Left lung (tissue), 14 donors: ENCODE measurements at places on chromosomes 2 and 18. TPM values are rescaled to one million over a fixed set of nuclear protein-coding genes. Genes with fewer than 3 reads are reported as not detected.

- DNase-seq, result no peak
Observed at GRCh38 chr2:201219328-201220096, 36.6 kb downstream of the CASP10 start.

DNA sequence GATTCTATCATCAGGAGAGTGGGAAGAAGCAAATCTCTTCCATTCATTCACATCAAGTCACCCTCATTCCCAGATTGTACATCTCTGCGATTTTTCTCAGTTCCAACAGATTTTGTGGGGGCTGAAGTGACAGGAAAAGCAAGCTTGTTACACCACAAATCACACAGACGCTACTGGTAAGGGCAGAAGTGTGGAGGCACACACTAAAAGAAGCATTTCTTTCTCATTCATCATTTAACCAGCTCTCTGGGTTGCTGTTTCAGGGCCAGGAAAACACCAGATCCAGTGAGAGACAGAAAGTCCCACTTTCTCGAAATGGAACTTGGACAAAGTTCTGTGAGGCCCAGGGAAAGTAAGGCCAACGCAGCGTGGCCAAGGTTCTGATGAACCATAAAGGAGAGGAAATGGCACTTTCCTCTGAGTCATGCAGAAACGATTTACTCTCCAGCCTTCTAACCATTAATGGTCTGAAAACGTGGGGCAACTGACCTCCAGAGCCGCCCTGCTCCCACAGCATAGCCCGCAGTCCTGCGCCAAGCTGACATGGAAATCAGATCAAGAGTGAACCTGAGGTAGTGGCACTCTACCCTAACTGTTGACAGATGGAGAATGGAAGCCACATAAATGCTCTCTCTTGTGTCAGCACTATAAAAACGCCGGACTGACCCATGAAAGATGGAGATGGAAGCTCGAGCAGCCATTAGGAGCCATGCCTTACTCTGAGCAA lies 191.0 kb downstream of the C1D start:
- no peak for DNase-seq

- no peak for DNase-seq
Observed at GRCh38 chr2:46936566-46936965, 21.0 kb upstream of the MCFD2 start.

DNA sequence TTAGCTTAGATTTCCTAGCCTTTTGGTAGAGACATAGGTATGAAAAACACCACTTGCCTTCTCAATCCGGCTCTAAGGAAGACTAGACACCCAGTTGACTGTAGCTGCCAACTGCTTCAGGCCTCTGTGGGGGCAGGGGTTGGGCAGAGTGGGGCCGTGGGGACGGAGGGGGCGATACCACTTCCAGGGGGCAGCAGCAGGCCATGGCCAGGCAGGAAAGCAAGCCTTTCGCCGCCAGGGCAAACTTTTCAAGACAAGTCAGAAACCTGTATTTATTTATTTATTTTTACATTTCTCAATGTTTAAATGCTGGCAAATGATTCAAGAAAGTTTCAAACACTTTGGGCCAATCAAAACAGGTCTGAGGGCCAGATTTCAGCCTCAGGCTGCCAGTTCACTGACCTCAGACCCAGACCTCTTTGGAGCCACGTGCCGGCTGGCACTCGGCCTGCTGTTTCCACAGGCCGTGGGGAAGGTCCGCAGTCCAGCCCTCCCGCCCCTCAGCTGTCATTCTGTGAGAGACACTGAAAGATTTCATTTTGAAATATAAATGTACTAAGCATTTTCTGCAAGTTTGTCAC lies 63.8 kb downstream of the MEX3C start:
- DNase-seq, result no peak

- DNase-seq, result peak; percentile 86
Observed at GRCh38 chr18:4455113-4455811, at the start of gene DLGAP1. TSS of gene DLGAP1 (minus strand) at chr18:4455307.

Gene PLGLB1
- 1.3 TPM for total RNA-seq

Gene RTTN
- 9.8 TPM for total RNA-seq

GRCh38 chr2:220057916-220058315 lies 430.5 kb downstream of the SLC4A3 start:
- DNase-seq, result no peak

Gene C2orf66
- total RNA-seq, result 0.15 TPM

- DNase-seq, result no peak
Observed at GRCh38 chr18:48590678-48591077, 51.8 kb downstream of the CTIF start.

DNA sequence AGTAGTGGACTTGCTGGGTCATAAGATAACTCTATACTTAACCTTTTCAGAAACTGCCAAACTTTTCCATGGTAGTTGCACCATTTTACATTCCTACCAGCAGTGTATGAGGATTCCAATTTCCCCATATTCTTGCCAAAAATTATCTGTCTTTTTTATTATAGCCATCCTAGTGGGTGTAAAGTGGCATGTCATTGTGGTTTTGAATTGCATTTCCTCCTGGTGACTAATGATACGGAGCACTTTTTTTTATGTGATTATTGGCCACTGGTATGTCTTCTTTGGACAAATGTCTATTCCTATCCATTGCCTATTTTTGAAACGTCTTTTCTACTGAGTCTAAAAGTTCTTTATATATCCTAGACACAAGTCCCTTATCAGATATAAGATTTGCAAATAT lies 44.3 kb downstream of the CACNB4 start:
- DNase-seq, result no peak

DNA sequence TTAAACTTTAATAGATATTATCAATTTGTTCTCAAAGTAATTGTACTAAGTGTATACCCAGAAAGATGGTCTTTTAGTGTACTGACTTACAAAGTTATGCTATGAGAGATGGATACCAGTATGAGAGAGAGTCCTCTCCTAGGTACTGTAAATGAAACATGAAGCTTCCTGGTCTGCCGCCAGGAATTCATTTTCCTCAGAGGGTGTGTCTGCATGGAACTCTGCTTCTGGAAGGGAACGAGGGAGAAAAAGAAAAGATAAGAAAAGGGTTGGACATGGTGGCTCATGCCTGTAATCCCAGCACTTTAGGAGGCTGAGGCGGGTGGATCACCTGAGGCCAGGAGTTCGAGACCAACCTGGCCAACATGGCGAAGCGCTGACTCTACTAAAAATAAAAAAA lies 2.2 kb upstream of the SSB start:
- DNase-seq, result no peak

Gene LCT
- 0.08 TPM for total RNA-seq

GRCh38 chr18:35247412-35248249 lies 6.8 kb downstream of the ZNF397 start:
- DNase-seq, result no peak

- DNase-seq, result no peak
Observed at GRCh38 chr2:233213011-233213410, 38.5 kb upstream of the ATG16L1 start.

Gene SIX3
- total RNA-seq, result not detected

Gene PCARE
- total RNA-seq, result 0.05 TPM

DNA sequence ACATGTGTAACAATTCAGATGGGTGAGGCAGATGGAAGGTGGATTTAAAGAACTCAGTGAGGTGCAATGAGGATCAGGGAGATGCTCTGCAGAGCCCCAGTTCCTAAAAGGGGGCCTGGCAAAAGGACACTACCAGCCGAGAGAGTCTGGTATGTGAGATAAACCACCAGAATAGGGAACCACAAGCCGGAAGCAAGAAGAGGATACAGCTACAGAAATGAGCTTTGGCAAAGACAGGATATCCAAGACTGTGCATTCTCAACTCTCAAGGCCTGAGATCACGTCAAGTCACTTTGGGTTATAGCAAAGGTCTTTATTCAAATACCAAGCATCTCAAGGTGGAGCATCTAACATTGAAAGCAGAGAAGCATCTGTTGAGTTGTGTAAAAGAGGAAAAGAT lies 293.5 kb downstream of the ARHGAP15 start:
- no peak for DNase-seq

GRCh38 chr2:95121093-95121406 lies 558 bp downstream of the MRPS5 start:
- DNase-seq, result no peak

DNA sequence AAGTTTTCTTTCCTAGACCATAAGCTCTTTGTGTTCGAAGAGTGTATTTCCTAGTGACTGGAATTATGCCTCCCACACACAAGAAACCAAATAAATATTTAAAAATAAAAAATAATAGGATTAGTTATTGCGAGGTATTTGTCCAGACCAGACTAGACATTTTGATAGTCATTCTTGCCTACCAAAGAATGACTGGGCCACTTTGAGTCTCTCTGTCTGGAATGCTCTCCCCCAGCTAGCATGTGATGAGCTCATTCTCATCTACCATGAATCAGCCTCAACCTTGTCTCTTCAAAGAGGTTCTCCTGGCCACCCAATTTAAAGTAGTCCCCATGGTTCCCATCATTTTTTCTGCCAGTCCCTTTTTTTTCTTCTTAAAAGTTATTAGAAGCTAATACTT lies 13.9 kb upstream of the DSC1 start:
- no peak for DNase-seq

GRCh38 chr2:101871480-101871879 lies 120.3 kb upstream of the IL1R2 start:
- DNase-seq, result no peak

Gene PHLPP1
- 7.0 TPM for total RNA-seq

Gene L3MBTL4
- 10.1 TPM for total RNA-seq

DNA sequence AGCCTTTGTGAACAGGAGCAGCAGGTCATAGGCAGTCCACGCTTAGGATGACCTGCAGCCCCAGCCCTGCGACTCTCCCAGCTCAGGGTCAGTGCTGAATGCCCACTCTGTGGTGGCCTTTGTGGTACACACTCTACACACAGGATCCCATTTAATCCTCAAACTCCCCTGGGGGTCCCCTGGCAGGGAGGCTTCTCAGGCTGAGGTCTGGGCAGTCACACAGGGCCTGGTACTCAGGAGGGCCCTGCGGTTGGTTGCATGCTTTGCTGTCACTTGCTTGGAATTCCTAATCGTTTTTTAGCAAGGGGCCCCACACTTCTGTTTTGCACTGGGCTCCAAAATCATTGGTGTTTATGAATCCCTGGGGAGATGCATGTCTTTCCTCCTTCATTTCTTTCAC lies 113.0 kb downstream of the EML6 start:
- DNase-seq, result no peak

DNA sequence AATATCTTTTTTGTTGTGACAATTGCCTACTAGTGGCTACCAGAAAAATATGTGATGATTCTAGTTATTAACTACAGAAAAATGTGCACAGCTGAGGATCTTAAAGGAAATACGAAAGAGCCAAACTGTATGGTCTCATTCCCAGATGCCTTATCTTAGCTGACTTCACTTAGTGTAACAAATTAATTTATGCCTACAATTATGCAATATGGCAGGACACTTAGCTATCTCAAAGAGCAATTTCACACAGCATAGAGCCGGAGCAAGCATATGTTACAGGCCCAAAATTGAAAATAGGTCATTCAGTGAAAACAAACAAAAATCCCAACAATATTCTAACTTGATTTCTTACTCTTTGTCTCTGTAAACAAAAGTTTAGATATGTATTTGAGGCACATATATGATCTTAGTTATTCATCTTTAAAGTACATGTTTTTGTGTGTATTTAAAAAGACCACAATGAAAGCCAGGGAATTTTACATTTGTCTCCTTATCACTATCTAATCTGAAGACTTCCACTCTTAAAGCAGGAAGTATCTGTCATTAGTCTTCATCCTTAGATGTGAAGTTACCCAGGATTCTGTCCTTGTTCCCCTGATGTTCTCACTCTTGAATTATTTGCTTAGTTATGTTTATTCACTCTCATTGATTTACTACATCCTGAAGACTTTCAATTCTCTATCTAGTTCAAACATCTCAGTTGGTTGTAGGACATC lies 1579.0 kb upstream of the NXPH2 start:
- peak; percentile 5 for DNase-seq

- DNase-seq, result no peak
Observed at GRCh38 chr18:77025831-77026363, 106.7 kb downstream of the MBP start.

GRCh38 chr2:47555368-47555767 lies 152.4 kb downstream of the MSH2 start:
- DNase-seq, result no peak

GRCh38 chr2:36455788-36456187 lies 100.2 kb downstream of the CRIM1 start:
- DNase-seq, result no peak

GRCh38 chr18:42425025-42425424 lies 470.0 kb downstream of the PIK3C3 start:
- no peak for DNase-seq

DNA sequence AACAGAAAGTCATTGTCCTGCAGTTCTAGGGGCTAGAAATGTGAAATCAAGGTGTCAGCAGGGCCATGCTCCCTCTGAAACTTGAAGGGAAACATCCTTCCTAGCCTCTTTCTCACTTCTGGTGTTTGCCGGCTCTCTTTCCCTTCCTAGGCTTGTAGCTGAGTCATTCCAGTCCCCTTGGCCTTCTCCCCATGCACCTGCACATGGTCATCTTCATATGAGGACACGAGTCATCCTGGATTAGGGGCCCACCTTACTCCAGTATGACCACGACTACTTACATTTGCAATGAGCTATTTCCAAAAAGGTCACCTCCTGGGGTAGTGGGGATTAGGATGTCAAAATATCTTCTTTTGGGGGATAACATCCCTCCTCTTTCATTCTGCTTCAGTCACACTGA lies 168.5 kb upstream of the CXCR4 start:
- no peak for DNase-seq

Gene CYS1
- total RNA-seq, result 0.60 TPM

DNA sequence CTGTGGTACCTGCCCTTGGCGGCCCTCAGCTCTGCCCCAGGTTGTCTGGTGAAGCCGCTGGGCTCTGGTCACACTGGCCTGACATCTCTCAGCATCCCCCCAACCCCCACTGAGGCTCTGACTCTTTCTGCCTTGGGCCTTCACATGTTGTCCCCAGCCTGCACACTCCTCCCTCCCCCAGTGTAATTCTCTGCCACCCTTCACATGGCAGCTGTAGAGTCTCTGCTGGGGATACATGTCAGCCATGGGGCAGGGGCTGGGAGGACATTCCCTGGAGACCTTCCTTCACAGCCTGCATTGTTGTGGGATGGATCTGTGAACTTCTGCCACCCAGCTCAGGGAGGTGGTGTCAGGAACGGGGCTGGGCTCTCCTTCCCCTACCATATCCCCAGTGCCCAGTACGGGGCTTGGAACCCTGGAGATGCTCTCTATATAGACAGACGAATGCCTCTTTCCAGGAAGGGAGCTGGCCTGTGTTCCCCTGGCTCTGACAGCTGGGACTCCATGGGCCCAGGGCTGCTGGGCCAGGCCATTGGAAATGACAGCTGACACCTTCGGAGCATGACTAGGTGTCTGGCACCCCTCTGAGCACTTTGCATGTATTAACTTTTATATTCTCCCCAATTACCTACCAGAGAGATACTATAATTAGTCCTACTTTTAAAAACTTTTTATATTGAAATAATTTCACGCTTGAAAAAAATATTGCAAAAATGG lies 151.5 kb downstream of the INHBB start:
- peak; percentile 34 for DNase-seq

Gene VWA3B
- total RNA-seq, result not detected

Gene IL1F10
- total RNA-seq, result not detected

DNA sequence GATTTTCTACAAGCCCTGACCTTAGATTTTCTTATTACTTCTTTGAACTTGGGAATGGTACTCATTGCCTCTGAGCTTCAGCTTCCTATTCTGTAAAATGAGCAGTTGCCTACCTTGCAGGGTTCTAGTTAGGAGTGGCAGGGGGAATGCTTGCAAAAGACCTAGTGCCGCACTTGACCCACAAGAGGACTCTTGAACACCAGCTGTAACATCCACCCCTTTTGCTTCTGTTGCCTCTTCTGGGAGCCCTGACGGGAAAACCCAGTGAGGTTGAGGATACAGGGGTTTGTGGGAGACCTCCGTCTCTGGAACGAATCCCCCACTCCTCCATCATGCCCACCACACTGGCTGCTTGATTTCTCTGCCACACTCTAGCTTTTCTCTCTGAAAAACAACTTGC lies 27.1 kb upstream of the LBH start:
- no peak for DNase-seq

Gene GEN1
- total RNA-seq, result 9.6 TPM
